Hematopoietic multipotent progenitor cell treated with erythropoietin and hydrocortisone succinate and interleukin-3 and kit ligand, for 6 days (in vitro differentiated cells): ENCODE measurements at places on chromosomes 11 and 22.

- no peak for DNase-seq
Measured at GRCh38 chr22:35835998-35836691, 118.5 kb downstream of the APOL5 start.

DNA sequence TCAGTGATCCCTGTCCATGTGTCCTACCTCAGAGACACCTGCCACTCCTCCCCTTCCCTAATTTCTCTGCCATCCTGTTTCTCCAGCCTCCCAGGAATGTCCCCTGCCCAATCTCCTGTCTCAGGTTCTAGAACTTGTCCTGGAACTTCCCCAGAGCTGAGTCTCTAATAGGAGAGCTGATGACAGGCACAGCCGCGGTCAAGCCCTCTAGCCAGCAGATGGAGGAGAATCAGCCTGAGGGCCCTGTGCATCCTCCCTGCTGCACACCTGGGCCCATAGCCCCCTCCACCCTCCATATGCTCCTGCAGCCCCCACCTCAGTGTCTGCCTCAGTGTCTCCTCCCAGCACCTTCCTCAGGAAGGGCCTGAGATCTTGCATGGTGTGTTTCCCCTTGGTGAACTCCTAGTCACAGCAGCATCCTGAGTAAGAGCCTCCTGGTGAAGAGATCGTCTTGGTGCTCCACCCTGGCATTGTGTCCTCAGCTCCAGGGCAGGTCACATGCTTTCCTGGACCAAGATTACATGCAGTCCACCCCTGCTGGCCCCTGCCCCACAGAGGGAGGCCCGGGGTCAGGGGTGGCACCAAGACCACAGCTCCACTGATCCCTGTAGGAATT, 43.9 kb upstream of the VPREB1 start:
- no peak for DNase-seq

GRCh38 chr22:50712341-50713007, 25.5 kb upstream of the ACR start:
- DNase-seq, result no peak

DNA sequence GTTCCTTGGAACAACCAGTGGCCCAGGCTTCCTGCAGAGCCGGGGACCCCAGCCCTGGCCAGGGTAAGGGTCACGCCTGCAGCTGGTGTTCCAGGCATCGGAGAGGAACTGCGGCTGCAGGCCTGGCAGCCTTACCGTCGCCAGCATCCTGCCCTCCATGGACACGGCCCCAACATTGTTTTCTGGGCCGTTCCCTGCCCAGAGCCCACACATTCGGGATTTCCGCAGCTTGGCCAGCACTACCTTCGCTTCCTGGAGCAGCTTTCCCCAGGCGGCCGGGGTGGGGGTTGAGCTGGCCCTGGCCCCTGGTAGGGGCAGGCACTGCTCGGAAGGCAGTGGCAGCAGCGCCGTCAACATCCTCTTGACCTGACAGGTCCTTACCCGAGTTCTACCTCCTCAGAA, 17.7 kb downstream of the TXN2 start:
- no peak for DNase-seq

DNA sequence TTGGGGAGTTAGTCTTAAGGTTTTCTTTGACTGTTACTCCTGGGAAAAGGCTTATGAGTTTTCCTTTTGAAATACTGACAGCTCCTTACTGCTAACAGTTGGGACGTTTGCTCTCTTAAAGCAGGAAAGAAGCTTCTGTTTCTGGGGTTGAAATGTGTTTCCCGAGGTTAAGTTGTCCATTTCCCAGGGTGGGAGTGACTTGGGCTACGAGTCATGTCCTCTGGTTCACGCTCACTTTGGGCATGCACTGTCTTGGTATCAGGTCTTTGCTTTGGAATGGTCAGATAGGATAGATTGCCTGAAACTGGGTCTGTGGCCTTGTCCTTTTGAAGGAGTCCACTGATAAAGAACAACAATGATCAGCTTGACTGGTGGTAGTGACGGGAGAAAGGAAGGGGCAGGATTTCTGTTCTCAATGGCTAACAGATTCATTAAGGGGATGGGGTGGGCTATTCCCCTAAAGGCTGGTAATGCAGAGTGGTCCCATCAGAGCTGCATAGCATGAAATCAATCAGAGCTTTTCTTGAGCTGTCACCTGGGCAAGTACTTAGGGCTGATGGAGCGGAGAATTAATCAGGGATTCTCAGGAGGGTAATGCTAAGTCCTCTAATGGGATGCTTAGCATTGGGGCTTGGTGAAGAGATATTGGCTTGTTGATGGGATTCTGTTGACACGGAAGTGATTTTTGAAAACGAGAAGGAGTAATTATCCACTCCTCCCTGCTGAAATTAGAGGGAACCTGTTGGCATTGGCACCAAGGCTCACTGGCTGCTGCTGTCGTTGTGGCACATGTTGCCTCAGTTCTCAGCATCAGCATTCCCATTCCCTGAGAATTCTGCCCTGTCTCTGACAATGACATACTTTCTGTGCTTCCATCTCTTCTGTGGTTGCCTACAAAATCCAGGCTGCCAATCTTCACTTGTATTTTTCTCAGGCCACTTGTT, 81.6 kb downstream of the TEAD1 start:
- no peak for DNase-seq

- peak; percentile 55 for DNase-seq
Measured at GRCh38 chr11:86632499-86633269, 39.7 kb downstream of the ME3 start.

GRCh38 chr11:71365626-71366025, 82.6 kb downstream of the DHCR7 start:
- DNase-seq, result no peak

DNA sequence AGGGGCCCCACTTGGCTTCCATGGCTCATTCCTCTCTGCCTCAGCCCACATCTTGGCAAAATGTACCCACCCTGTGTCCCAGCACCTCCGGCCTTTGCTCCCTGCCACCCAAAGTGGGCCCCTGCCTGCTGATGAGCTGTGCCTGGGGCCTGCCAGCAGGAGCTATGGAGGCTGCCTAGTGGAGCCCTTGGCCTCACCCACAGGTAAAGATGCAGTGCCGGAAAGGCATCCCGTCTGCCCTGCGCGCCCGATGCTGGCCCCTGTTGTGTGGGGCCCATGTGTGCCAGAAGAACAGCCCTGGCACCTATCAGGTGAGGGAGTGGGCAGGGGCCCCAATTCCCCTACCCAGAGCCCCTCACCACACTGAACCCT, 1.3 kb downstream of the TBC1D10C start:
- no peak for DNase-seq

- no peak for DNase-seq
Measured at GRCh38 chr22:48942698-48943566, 884.7 kb downstream of the BRD1 start.

DNA sequence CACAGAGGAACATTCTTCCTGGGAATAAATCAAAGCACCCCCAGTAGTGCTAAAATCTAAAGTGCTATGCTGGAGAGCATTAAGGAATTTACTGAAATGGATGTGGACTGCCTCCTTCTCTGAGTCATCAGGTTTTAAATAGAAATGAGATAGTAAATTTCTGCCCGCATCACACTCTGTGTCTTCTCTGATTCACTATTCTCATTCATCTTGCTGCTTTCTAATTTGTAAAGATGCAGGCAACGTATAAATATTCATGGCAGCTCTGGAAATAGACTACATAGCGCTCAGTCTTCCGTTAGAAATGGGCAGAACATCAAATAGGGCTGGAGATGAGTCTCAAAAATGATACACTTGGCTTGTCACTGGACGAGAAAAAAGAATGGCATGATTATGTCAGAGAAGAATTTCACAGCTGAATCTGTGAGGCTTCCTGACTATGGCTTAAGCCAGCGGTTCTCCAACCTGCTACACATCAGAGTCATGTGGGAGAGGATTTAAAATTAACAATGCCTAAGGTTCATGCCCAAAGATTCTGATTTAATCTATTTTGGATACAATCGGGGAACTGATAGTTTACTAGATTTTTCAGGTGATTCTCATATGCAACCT, 178.2 kb downstream of the LRRC4C start:
- no peak for DNase-seq

- DNase-seq, result no peak
Measured at GRCh38 chr11:28981381-28981780, 873.2 kb downstream of the METTL15 start.

DNA sequence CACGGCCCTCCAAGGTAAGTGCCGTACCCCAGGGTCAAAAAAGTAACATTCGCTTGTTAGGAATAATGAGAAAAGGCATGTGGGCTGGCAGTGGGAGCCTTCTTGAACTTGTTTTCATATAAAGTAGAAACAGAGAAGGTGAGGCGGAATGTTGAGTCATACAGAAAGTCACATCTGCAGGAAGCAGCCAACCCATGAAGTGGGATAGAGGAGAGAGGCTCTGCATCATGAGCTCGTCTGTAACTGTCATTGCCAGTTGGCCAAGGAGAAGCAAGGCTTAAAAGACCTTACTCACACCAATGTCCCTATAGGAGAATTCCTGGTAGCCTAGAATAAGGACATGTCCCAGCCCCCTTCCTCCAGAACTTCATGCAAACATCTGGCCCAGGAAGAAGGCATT, 253.3 kb downstream of the BUD13 start:
- no peak for DNase-seq

- DNase-seq, result no peak
Measured at GRCh38 chr22:49216579-49216978, 611.1 kb downstream of the BRD1 start.

DNA sequence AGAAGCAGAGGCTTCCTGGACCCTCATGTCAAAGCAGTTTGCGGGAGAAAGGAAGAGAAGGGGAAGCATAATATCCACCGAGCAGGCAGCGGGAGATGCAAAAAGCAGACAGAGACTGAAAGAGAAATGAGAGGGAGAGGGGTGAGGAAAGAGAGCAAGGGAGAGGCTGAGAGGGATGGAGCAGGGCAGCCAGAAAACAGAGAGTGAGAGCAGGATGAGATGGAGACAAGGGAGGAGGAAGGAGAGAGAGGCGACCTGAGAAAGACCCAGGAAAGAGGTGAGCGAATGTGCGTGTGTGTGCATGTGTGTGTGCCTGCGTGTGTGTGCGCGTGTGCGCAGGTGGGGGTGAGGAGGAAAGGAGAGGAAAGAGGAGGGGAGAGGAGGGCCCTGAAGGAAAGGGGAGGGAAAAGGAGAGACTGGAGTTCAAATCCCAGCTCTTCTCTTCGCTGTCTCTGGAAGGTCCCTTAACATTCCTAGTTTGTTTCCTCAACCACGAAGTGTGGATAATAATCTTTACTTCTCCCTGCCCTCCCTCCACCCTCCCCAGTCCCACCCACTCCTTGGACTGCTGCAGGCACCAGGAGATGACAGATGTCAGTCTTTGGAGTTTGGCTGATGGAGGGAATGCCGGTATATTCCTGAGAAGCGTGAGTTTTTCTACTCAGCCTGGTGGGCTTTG, 67.9 kb downstream of the ISX start:
- DNase-seq, result no peak

DNA sequence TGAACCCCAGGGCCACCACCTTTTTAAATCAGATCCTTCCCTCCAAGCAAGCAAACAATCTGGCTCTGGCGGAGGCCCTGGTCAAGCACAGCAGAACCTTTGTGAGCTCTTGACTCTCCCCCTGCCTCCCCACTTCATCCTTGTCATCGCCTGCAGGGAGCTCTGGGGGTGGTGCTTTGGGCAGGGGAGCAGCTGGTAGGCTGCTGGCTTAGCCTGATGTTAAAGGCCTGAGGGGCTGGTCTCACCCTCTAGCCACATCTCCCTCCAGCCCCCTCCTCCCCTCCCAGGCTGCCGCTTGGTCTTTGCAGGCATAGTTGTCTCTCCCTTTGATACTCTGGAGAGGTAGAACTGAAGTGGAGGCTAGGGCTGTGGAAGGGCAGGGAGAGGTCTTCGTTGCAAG, 50.9 kb downstream of the THAP12 start:
- DNase-seq, result no peak

DNA sequence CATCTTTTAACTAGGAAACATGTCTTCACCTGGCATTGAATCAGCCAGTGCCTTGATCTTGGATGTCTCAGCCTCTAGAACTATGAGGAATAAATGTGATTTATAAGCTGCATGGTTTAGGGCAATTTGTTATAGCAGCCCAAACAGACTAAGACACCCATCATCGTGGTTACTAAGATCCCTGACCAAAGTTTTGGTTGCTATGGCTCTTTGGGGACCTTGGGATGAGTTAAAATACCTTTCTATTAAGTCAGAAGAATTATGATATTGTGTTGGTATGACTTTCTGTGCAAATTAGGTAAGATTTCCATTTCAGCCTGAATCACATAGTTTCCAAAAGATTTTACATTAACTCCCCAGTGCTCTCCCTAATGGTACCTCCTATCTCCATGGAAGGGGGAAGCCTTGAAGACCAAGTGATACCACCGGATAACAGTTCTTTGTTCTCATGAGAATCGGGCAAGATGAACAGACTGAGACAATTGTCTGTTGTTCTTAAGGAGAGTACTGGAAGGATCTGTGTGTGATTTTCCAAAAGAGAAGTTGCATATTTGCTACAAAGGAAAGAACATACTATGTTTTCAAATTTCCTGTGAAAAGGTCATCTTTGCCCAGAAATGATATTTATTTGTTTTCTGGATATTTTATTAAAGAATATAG, 60.4 kb upstream of the UBASH3B start:
- no peak for DNase-seq

DNA sequence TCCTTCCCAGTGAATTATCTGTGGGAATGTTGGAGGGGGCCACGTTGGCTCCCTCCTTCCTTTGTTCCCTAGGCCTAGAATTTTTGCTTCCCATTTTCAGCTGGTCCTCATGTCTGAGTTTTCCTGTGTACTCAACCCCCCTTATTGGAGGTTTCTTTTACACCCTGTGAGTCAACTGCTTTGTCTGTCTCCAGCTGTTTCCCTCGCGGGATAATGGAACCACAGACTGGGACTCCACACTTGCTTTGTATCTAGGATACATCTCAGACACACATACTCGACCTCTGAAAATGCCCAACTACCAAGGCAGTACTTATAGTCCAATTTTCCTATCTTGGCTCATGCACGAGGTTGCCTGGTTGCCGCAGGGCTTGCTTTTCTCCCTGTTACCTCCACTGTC, 352.7 kb upstream of the MPPED2 start:
- no peak for DNase-seq

DNA sequence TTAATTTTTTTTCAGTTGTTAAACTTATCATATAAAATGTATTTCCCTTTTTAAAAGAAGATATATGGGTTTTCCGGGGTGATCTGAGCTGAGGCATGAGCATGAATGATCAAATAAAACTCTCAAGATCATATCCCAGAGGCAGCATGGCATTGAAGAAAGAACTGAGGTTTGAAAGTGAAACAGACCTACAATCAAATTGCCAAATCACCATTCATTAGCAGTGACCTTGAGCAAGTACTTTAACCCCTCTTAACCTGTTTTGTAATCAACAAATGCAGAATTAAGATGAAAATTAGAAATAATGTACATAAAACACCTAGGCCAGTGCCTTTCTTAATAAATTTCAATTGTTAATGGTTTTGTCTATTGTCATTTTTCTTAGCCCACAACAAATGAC, 116.0 kb downstream of the RBFOX2 start:
- peak; percentile 18 for DNase-seq

DNA sequence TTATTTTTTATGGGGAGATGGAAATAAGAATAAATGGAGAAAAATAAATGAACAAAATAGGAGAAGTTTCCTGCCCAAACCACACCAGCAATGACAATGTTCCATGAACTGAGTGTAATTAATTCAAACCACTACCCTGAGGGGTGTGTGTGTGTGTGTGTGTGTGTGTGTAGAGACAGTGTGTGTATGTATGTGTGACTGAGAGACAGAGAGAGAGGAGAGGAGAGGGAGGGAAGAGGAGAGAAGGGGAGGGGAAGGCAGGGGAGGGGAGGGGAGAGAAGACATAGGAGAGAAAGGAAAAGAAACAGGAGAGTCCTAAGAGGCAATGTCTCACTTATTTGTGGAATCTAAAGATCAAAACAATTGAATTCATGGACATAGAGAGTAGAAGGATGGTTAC, 65.0 kb upstream of the POU2AF1 start:
- DNase-seq, result no peak
